ENCODE measurements at places on chromosomes 4 and X. TPM values are rescaled to one million over a fixed set of nuclear protein-coding genes. Genes with fewer than 3 reads are reported as not detected.

CXCL6 gene
- not detected for total RNA-seq

CPLX1 gene
- total RNA-seq = 3.0 TPM

PNMA3 gene
- 3.3 TPM for total RNA-seq

BBS12 gene
- total RNA-seq = 3.7 TPM

PNMA5 gene
- 0.23 TPM for total RNA-seq

WNK3 gene
- 0.13 TPM for total RNA-seq

ITGB1BP2 gene
- 4.4 TPM for total RNA-seq

RAB41 gene
- total RNA-seq = not detected

Measured in activated CD4-positive, alpha-beta memory T cell treated with anti-CD3 and anti-CD28 coated beads, Interleukin-2, amount 10 ng/mL, durations not matched to agents 7 days and 5 days (primary cell).